MG63 (cell line): ENCODE measurements at places on chromosomes 6 and 20. TPM values are rescaled to one million over a fixed set of nuclear protein-coding genes. Genes with fewer than 3 reads are reported as not detected.

DNA sequence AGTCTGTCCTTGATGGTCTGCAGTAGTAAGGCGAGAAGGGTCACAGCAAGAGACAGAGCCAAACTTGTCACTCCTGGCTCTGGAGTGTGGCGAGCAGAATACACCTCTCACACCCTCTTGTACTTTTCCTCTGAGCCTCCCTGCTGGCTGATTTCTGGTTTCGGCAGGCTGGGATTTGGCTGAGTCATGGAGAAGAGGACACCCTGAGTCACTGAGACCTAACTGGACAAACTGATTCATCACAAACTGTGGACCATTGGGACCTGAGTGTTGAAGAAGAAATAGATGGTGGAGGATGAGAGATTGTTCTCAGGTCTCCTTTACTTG, 101.7 kb downstream of the F13A1 start:
- DNase-seq: peak; percentile 16

The CNKSR3 gene
- total RNA-seq: 12.1 and 29.2 TPM in 2 replicates

- peak; percentile 54 for DNase-seq
Observed at GRCh38 chr6:139029470-139030227, 1.1 kb downstream of the ABRACL start.

DNA sequence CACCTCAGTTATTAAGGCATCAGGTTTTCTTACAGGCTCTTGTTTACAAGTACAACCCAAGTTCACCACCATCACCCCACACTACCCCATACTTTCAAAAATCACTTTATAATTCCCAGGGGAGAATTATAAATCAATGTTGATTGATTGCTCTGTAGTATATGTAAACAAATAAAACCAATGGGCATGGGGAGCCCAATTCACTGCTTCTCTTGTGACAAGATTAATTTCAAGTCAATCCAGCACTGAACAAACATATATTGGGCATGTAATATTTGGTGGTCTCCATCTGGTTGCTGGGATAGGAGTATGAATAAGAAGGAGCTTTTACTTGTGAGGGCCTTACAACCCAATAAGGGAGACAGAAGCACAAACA, 95.8 kb downstream of the CLVS2 start:
- no peak for DNase-seq

The ARHGAP40 gene
- total RNA-seq: not detected in 2 replicates

DNA sequence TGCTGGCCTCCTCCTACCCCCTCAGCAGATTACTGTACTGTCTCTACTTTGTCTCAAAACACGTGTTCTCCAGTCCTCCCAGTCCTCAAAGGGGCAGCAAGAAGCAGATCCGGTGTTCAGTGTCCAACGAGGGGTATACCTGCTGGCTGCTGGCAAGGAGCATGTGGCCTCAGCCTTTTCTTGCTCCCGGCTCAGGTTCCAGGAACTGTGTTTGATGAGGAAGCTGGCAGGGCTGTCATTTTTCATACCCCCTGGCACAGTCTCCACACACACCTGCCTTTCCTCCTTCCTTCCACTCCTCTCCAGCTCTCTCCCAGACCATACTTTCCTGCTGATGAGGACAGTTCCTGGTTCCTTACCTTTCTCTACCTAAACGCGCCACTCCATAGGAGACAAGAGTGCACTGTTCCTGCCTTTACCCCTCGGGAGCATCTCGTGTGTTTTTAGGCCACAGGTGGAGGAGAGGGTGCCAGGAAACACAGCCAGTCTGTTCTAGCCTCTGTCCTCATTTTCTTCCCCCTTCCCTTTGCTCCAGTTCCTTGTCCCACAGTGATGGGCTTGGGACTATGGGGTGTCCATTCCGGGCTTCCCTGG, 77.2 kb downstream of the SSR1 start:
- DNase-seq: no peak
